CD4-positive, alpha-beta T cell treated with Interleukin-4 for 1 hour (primary cell): ENCODE measurements at places on chromosomes 5 and 9.

DNA sequence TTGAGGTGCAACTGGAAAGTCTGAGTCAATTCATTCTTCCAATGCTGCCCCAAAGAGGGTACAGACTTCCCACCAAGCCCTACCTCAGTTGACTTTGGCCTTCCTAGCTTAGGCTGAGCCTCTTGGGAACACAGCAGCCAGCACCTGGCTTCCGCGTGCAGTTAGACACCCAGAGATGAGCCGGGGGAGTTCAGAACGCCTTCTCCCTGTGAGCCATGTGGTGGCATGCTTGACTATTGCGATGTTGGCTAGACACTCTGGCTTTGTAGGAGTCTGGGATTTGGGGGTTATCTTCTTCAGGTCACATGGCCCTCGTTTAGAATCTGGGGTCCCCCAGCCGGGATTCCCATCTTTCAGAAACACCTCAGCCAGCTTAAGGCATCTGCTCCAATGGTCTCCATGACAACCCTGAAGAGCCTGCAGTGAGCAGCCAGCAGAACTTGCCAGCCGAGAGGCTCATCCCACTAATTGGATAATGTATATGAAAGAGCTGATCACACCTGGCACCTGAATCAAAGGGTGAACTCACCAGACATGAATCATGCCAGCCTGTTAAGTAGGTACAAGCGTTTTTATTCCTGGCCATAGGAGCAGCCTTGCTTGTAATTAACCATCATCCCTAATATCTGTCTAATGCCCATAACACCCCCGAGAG lies 167.5 kb downstream of the SYK start:
- DNase-seq: no peak

- no peak for DNase-seq
These were observed 171.0 kb downstream of the EFNA5 start for GRCh38 chr5:107499776-107500175.

GRCh38 chr5:145942201-145942600 lies 5.8 kb downstream of the SH3RF2 start:
- no peak for DNase-seq

GRCh38 chr5:97929383-97929782 lies 746.3 kb upstream of the RIOK2 start:
- DNase-seq: no peak

- no peak for DNase-seq
These were observed 100.4 kb downstream of the RALGPS1 start for GRCh38 chr9:127014910-127015540.

GRCh38 chr9:136608348-136609159 lies 54.2 kb upstream of the EGFL7 start:
- DNase-seq: no peak

DNA sequence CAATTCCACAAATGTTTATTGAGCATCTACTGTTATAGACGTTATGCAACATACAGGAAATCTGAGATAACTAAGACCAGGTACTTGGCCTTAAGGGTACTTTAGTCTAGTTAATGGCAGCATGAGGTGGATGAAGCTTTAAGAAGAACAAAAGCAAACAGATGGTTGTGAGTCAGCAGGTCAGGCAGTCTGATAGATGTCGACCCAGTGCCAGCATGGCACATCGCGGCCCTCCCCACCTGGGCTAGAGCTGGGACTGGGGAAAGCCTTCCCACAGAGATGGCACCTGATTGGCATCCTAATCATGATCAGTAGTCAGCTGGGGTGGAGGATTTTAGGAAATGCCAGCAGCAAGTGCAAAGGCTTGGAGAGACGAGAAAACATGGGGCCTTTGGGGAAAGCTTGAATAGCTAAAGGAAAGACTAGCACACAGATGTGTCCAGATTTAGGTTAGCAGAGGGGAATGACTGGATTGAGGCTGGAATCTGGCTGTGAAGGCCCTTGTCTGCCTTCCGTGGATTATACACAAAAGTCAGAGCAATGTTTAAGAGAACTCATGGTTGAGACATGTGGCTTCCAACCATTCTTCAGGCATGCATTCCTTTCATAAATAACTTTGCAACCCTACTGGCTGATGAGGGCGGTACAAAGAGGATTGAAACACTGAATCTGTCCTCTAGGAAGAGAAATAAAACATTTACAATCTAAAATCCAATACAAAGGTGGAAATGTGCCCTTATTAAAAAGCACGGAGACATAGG lies 395.4 kb upstream of the WWC1 start:
- no peak for DNase-seq

GRCh38 chr9:69768716-69769115 lies 8.9 kb upstream of the PTAR1 start:
- no peak for DNase-seq

DNA sequence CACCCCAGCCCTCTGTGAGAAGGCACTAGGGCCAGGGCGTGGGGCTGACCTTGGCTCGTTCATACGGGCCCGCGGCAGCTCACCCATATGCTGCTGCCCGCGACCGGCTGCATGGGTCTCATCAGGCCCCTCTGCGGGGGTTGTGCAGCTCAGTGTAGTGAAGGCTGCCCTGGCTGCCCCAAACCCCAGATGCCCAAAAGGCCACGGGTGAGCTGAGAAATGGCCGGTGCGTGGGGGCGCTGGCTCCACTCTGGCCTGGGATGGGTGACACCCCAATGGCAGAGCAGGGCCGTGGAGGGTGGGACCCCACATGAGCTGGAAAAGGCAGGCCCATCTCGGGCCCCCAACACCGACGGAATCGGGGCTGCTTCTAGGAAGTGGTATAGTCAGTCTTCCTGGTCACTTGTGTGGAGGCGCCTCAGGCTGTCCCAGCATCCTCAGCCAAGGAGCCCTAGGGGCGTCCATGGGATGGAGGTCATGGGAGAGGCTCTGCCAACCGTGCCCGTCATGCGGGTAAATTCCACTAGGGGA lies 19.4 kb upstream of the LRRC14B start:
- DNase-seq: no peak

DNA sequence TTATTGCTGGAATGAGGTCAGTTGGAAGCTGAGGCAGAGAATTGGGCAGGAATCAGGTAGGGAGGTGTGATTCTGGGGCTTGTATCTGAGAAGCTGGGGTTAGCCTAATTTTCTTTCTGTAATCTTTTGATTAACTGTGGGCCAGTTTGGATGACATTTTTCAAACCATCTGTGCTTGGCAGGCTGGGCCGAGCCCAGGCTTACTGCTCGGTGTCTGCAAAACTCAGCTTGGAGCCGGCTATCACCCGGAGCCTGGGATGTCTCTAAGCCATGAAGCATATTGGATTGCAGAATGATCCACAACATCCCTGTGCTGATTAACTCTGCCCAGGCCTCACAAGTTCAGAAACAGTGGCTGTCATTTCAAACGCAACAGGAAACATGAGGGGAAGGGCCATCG lies 26.5 kb downstream of the KCNMB1 start:
- DNase-seq: no peak

DNA sequence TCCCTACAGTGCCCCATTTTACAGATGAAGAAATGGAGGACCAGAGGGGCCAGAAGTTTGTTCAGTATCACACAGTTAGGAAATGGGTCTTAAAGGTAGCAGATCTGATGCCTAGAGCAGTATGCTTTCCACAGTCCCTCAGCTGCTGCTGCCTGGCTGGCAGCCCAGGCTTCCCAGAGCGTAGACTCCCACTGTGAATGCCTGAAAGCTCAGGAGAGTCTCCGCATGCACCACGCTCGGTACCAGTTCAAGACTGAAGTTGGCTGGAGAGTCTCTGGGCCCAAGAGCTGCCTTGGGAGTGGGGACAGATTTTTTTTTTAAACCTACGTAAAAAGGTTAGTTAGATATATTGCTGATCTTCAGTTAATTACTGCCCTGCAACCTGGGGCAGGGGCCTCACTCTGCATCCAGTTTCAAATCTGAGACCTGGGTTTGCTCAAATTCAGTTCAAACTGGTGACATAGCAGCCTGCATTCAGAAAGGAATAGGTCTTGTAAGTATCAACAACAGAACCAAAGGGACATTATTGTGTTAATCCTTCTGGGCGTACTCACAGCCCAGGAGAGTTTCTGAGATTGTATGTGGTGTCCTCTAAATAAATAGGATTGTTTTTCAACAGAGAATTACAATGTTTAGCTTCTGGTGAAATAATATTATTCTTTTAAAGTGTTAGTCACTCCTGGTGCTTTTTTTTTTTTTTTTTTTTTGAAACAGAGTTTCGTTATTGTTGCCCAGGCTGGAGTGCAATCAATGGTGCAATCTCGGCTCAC lies 8.3 kb downstream of the NANS start:
- DNase-seq: no peak
